ENCODE measurements at places on chromosomes 1 and 21.

DNA sequence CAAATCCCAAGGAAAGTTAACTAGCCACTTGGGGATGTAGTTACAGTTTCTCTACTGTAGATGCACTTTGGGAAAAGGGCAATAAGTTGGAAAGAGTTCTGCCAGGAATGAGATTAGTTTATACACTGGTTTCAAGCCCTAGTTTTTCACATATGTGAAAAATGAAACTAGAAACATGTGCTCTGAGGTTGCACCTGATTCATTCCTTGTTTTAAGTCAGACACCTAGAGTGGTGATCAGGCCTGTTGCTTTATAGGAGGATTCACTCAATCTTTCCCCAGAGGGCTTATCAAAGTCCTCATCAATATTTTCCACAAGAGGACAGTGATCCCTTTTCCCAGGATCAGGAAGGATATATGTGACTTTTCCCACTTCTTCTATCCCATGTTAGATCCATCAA is 515.9 kb upstream of the PKN2 start:
- no peak for DNase-seq

GRCh38 chr1:903305-903704 is 20.4 kb upstream of the SAMD11 start:
- no peak for DNase-seq

DNA sequence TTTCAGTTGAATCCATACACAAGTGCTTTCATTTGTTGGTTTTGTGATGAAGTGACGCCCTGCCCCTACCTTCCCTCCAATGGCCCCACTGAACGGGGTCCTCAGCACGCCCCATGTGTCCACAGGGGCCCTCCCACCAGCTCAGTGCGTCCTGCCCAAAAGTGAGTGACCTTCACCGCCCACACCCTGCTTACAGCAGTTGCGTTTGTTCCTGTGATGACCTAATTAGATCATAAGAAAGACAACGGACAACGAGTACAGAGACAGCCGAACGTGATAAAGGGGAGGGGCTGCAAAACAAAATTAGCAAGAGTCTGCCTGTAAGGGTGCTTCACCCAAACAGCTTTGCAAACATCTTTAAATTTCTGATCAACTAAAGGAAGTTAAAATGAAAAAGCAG is 38.2 kb upstream of the RIPK4 start:
- DNase-seq = no peak

DNA sequence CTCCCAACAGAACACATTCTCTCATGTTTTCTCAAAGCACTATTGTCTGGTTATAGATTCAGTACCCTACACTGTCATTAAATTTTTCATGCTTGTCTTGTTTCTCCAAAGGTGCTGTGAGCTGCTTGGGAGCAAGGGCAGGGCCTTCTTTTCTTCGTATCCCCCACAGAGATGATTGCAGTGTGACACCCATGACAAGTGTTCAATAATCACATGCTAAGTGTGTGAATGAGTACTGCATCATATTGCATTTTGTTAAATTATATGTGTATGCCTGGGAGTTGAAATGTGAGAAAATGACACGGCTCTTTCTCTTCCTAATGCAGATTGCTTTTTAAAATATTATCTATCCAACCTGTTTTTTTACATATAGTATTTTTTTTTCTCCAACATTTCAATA is 57.3 kb upstream of the MAGI3 start:
- no peak for DNase-seq

DNA sequence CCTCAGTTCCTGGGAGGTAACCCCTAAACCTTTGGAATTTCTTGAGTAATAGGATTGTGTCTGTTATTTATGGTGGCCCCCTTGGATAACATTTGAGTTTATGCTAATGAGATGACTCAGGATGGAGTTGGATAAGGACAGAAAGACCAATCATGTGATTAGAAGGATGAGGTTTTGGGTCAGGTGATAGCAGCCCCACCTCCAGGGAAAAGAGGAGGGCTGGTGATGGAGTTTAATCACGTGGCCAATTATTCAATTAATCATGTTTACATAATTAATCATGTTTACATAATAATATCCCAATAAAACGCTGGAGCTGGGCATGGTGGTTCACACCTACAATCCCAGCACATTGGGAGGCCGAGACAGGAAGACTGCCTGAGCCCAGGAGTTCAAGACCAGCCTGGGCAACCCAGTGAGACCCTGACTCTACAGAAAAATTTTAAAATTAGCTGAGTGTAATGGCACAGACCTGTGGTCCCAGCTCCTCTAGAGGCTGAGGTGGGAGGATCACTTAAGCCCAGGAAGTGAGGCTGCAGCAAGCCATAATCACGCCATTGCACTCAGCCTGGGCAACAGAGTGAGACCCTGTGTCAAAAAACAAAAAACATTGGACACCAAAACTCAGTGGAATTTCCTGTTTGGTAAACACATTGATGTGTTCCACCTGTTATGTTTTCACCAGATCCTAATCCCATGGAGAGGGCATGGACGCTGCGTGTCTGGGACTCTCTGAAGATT is 73.3 kb downstream of the NUP210L start:
- DNase-seq = no peak

DNA sequence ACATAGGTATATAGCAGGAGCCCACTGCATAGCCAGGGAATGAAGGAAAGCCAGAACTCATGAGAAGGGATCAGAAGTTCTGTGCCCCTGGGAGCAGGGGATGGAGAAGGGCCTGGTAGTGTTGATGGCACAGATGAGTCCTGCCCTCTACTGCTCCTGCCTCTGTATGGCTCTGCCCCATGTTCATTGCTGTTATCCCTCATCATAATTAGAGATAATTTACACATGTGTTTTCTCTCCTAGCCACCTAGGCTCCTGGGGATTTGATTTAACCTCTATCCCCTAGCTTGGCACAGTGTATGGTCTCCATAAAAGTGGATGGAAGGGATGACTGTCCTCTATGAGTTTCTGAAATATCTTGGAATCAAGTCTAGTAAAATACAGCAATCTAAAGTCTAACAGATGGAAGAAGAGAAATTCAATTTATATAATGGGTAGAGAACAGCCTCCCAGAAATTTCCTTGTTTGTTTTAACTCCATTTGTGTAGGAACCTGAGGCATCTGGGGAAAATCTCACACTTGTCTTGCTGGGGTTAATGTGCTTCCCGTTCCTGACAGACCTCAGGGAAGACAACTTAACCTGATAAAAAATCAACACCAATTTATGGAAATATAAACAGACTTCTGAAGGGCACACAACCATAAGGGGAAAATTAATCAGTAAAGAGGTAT is 393.8 kb downstream of the HHAT start:
- DNase-seq = no peak

GRCh38 chr21:14530592-14530991 is 15.5 kb downstream of the SAMSN1 start:
- DNase-seq = no peak

DNA sequence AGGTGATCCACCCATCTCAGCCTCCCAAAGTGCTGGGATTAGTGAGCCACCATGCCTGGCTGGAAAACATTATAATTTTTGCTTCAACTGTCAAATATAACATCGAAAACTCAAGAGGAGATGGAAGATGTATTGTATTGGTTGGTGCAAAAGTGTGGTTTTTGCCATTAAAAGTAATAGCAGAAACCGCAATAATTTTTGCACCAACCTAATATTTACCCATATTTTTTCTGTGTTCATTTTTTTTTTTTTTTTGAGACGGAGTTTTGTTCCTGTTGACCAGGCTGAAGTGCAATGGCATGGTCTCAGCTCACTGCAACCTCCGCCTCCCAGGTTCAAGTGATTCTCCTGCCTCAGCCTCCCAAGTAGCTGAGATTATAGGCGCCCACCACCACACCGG is 27.1 kb upstream of the SHE start:
- DNase-seq = no peak

GRCh38 chr1:152886085-152886484 is 8.0 kb downstream of the SMCP start:
- DNase-seq = no peak

- DNase-seq = no peak
Observed at GRCh38 chr1:5455056-5455455, 537.2 kb downstream of the NPHP4 start.

GRCh38 chr1:35369922-35370671 is 101.6 kb downstream of the ZMYM4 start:
- DNase-seq = no peak

- no peak for DNase-seq
Observed at GRCh38 chr21:42629933-42630589, 23.4 kb upstream of the PDE9A start.

DNA sequence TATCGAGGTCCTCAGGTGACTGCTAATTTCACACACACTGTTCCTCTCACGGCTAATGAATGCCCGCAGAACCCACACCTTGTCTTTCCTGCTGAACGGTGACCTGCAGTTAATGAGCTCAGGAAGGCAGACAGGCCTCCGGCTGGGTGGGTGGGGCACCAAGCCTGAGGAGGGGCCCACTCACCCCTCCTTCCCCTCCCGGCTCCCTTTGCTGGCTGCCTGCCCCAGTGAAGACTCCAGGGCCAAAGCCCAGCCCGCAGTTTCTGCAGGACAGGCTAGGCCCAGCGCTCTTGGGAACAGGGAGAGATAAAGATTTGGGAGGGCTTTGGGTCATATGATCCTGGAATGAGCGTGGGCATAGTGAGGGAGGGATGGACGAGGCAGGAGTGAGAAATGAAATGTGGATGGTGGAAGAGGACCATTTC is 26.4 kb downstream of the FOXO6 start:
- no peak for DNase-seq

- DNase-seq = no peak
Observed at GRCh38 chr21:43657355-43658087, 1.8 kb downstream of the HSF2BP start.

GRCh38 chr21:45598109-45598508 is 45.4 kb upstream of the PCBP3 start:
- DNase-seq = no peak

DNA sequence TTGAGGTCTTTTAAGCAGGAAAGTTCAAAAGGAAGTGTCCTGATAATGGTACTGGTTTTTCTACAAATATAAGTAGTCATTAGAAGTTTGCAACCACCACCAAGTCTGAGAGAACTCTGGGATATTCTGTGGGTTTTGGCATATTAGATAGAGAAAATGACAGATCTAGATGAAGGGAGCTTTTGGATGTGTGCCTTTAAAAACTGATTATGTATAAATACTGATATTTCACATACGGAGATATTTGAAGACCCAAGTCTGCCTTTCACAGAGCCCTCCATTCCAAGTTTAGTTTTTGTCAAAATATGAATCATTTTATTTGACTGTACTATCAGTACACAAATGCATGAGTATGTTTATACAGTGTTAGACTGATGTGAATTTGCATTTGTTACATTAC is 48.6 kb downstream of the DPH5 start:
- DNase-seq = no peak

- DNase-seq = no peak
Observed at GRCh38 chr1:173240609-173241008, 33.5 kb upstream of the TNFSF4 start.

- no peak for DNase-seq
Observed at GRCh38 chr21:41761211-41761933, 5.5 kb downstream of the RIPK4 start.

DNA sequence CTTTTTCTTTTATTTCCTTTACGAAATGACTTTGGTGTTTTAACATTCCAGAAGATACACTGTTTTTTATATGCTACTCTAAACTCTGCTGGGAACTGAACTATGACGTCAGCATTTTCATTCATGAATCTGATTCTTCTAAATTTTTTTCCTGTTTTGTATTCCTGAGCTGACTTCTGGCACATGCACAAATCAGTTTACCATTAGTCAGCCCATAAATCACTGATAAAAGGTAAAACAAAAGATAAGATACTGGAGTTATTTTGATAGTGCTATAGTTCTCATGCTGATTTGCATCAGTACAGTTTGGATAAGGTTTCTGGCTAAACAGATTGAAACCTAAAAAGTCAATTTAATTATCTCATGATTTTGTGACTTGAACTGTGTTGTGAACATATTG is 10.4 kb downstream of the CAMTA1 start:
- no peak for DNase-seq

- DNase-seq = no peak
Observed at GRCh38 chr1:12148160-12148957, 18.4 kb upstream of the TNFRSF1B start.

DNA sequence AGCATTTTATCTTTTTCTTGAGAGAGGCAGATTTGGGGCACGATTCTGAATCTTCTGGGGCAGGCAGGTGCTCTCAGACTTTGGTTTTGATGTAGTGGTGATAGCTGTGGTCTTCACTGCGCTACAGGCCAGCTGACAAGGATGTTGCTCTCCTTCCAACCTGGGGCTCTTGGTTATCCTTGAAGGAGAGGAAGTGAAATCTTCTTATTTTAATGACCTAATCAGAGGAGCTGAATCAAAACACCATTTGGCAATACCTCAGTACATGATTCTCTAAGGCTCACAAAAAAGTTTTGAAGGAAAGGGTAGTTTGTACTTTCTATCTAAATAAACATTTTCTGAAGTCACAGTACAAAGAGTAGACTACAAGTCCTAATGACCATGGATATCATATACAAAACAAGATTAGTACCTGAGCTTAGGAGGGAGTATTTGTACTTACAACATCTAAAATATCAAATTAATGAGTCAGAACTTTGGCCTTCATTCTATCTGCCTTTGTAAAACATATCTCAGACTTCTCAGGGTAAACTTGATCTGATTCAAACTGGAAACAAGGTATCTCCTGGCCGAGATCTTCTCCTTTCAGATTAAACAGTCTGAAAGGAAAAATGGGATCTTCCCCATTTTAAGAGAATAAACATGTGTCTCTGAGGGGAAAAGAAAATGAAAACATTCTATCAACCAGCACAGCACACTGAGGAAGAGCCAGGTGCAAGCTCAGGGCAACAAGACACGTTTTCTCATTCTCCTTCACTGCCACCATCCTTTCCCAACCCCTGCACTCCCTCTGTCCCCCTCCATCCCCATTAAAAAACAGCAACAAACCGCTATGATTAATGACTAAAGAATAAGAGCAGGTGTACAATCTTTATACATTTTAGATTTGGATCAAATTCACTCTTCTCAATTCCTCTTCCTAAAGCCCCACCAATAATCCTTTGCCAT is 69.2 kb downstream of the SH3GLB1 start:
- no peak for DNase-seq

DNA sequence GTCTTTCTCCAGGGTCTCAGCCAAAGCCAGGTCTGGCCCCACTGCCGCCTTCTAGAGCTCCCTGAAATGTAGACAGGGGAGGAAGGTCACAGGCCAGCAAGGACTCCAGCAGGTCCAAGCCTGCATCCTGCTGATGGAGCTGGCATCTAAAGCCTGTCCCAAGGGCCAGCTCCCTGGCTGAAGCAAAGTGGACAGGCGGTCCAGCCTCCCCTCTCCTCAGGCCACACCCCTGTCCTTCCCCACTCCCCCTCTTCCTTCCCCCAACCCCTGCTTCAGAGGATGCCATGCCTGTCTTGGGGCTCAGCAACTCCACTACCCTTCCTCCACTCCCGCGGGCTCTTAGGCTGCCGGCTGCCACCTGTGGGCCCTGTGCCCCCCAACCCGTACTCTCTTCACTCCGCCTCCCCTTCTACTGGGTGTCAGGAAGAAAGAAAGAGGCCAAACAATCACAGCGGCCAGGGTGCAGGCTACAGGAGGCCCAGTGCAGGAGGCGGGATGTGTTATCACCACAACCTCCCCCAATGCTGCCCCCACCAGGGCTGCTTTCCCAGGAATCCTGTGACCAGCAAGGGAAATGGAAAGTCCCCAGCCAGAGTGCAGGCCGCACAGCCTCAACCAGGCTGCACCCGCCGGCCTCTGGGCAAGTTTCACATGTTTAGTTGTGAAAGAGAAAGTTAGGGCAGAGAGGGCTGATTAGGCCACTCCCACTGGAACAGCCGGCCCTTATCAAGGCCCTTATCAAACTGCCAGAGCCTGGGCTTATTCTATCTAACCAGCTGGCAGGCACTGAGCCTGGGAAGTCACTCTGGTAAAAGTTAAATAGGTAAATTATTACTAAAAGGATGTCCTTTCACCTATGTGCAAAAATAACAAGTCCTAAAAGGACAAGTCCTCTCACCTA is 34.1 kb downstream of the ACOT7 start:
- DNase-seq = peak; percentile 27

GRCh38 chr1:182080955-182081582 is 19.6 kb upstream of the ZNF648 start:
- no peak for DNase-seq

Data from stimulated activated CD4-positive, alpha-beta T cell treated with anti-CD3 and anti-CD28 coated beads, TNF-alpha, amount 100 ng/mL, for 4 hours (primary cell).